ENCODE measurements at places on chromosomes 7 and 10. TPM values are rescaled to one million over a fixed set of nuclear protein-coding genes. Genes with fewer than 3 reads are reported as not detected.

MOGAT3 gene
- not detected for total RNA-seq

- H3K27me3 ChIP-seq: no peaks in the 10 kb centered on the region
- no peak overlapping the region for H3K4me3 ChIP-seq
- no peaks in the 10 kb centered on the region for H3K4me1 ChIP-seq
- H3K27ac ChIP-seq: no peak overlapping the region
- DNase-seq: no peak
These were observed 18.2 kb downstream of the LMOD2 start for GRCh38 chr7:123673752-123674398.

CDC14C gene
- total RNA-seq: not detected

GRCh38 chr7:1994931-1995330, 237.8 kb downstream of the MAD1L1 start:
- no peaks in the 10 kb centered on the region for H3K4me1 ChIP-seq
- no peak for DNase-seq
- no peak overlapping the region for H3K4me3 ChIP-seq
- H3K36me3 ChIP-seq: no peaks in the 10 kb centered on the region
- H3K27me3 ChIP-seq: no peaks in the 10 kb centered on the region
- H3K27ac ChIP-seq: no peak overlapping the region

DNA sequence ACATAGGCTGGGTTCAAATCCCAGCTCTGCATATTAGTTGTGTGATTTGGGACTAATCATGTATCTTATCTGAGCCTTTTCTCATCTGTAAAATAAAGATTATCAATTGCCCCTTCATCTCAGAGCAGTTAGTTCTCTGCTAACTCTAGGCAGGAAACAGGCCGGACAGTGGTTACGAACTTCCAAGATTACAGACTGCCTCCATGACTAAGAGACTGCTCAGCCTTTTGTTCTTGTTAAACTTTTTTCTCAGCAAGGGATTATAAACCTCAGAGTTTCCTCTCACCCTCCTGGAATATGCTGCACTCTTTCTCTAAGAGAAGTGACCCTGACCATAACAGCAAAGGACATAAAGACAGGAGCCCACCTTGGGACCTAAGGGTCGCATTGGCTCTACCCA, 52.5 kb upstream of the NFKB2 start:
- H3K4me3 ChIP-seq: no peak overlapping the region
- H3K36me3 ChIP-seq: peaks cover 15% of the 10 kb centered on the region
- peaks cover 4% of the 10 kb centered on the region for H3K4me1 ChIP-seq
- H3K27me3 ChIP-seq: no peaks in the 10 kb centered on the region
- no peak overlapping the region for H3K27ac ChIP-seq

PLEKHA1 gene
- total RNA-seq: 11.7 TPM

- H3K4me3 ChIP-seq: peak within 1 kb of the TSS; percentile 93
- peak; percentile 96 for DNase-seq
- H3K36me3 ChIP-seq: peaks cover 37% of the 10 kb centered on the region
- no peaks in the 10 kb centered on the region for H3K27me3 ChIP-seq
These were observed at the start of the genes CNPY4 and TAF6 for GRCh38 chr7:100119072-100119969. Gene CNPY4 (plus strand): TSS chr7:100119634. CDS start chr7:100119745, 111 bp downstream. Gene TAF6 (minus strand): TSS chr7:100119358. CDS start chr7:100114209, 5,149 bp downstream.
